ENCODE measurements at places on chromosomes 1 and 21. TPM values are rescaled to one million over a fixed set of nuclear protein-coding genes. Genes with fewer than 3 reads are reported as not detected.

The MX1 gene
- total RNA-seq = 106 TPM

The FCGR2B gene
- total RNA-seq = not detected

GRCh38 chr1:18681423-18681835 is 50.8 kb downstream of the PAX7 start:
- no peak overlapping the region for H3K4me3 ChIP-seq
- H3K27ac ChIP-seq = no peak overlapping the region
- peak; percentile 10 for DNase-seq
- no peaks in the 10 kb centered on the region for H3K4me1 ChIP-seq

DNA sequence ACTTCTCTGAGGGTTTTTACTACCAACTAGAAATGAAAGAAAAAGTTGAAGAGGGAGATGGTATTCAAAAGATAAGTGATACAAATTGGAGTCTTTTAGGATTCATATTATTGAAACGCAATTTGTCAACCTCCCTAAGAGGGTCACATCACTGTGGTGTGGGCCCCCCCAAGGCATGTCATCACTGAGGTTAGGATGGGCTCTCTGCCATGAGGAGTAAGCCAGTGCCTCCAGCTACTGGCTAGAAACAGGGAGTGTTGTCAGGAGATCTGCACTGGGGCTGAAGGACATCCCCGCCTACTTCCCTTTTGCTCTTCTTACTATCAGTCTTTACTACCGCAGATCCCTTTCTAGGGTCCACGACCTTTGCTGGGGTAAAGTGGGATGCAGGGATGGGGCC is 25.9 kb downstream of the ITSN1 start:
- no peaks in the 10 kb centered on the region for H3K36me3 ChIP-seq
- H3K27me3 ChIP-seq = peaks cover 2% of the 10 kb centered on the region
- no peaks in the 10 kb centered on the region for H3K4me1 ChIP-seq
- DNase-seq = no peak
- H3K27ac ChIP-seq = no peak overlapping the region

Measured in activated CD4-positive, alpha-beta memory T cell treated with anti-CD3 and anti-CD28 coated beads for 36 hours (primary cell).